Stimulated activated naive CD4-positive, alpha-beta T cell (primary cell): ENCODE measurements at places on chromosomes 5 and 9.

DNA sequence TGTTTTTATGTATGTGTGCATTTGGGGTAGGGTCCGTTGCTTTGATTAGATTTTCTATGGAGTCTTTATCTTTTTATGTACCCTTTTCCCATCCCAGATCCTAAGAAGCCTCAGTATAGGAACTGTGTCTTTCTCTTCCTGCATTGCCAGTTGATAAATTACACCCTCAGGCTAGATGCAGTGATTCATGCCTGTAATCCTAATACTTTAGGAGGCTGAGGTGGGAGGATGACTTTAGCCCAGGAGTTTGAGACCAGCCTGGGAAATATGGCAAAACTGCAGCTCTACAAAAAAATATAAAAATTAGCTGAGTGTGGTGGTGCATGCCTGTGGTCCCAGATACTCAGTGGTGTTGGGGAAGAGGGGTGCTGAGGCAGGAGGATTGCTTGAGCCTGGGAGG is 40.2 kb downstream of the NLN start:
- no peak for DNase-seq

- DNase-seq: no peak
Measured at GRCh38 chr5:147643142-147643541, 133.3 kb upstream of the DPYSL3 start.

DNA sequence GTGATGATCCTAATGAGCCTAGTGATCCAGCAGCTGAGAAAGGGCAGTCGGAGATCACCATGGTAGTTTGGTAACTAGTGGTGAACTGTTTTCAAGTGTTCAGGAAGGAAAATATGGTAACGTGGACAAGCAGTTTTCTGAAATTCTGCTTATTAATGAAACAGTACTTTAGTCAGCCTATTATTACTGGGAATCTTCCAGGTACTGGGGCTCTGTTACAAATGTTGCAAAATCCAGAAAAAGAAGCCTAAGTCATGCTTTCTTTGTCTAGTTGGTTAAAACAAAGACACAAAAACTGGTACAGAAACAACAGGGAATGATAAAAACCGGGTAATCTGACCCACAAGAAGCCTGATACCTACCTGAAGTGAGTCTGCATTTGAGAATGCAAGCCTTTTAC is 18.2 kb downstream of the TTC23L start:
- no peak for DNase-seq

GRCh38 chr5:7329712-7330111 is 66.2 kb upstream of the ADCY2 start:
- DNase-seq: no peak

- no peak for DNase-seq
Measured at GRCh38 chr9:137166380-137167229, 3.2 kb downstream of the LRRC26 start.

- no peak for DNase-seq
Measured at GRCh38 chr9:115263371-115264075, 145.6 kb upstream of the TNC start.

DNA sequence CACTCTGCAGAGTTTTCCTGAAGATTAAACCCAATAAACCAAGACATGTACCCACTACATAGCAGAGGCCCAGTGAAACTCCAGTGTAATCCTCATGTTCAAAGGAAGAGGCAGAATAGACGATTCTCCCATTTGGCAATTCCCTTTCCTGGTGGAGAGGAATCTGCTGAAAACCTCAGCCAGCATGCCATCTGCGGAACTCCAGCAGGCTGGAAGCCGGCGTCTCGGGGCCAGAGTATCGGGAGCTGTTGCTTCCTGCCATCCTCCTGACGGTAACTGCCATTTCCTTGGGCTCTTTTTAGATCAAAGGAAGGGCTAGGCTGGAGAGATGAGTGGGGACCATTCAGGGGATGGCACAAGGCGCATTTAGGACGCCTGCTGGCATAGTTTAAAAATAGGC is 20.5 kb downstream of the NEURL1B start:
- DNase-seq: no peak

DNA sequence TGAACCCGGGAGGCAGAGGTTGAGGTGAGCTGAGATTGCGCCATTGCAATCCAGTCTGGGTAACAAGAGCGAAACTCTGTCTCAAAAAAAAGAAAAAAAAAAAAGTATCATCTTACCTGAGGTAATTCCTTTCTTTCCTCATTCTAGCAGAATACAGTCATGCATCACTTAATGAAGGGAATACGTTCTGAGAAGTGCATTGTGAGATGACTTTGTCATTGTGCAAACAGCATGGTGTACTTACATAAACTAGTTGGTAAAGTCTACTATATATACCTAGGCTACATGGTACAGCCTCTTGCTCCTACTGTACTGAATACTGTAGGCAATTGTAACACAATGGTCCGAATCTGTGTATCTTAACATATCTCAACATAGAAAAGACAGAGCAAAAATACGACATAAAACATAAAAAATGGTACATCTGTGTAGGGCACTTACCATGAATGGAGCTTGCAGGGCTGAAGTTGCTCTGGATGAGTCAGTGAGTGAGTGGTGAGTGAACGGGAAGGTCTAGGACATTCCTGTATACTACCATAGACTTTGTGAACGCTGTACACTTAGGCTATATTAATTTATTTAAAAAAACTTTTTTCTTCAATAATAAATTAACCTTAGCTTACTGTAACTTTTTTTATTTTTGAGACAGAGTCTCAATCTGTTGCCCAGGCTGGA is 100.4 kb downstream of the GLDC start:
- no peak for DNase-seq
